Stimulated activated CD8-positive, alpha-beta memory T cell treated with anti-CD3 and anti-CD28 coated beads, Interleukin-12 subunit alpha, Interleukin-12 subunit beta, amount 100 ng/mL, for 1 hour (primary cell): ENCODE measurements at places on chromosomes 5 and 9.

DNA sequence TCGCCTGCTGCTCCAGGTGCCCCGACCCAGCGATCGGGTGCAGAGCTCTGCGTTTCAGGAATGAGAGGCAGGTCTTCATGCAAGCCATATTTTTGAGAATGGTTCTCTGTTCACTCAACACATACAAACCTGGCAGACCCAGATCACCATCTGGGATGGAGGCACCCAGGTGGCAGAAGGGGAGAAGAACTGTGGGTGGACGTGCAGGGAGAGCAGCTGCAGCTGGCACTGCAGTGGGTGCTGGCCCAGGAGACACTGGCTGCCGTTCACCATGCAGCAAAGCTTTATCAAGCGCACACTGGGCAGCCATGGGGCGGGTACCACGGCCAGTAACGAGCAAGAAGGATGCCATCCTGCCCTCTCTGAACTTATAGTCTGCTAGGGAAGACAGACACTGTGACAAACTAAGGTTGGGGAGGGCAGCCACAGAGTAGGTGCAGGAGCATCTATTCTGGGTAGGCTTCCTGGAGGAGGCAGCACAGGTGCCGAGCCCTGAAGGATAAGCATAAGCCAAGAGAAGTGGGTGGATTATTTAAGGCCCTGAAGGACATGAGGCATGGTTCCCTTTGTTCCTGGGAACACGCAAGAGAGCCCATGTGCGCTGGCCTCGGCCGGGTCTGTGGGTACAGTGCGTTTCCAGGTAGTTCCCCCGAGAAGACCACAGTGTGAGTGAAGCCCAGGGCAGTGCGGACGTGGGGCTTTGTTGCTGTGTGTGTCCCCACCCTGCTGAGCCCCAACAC, 46.2 kb upstream of the FCN2 start:
- DNase-seq, result no peak

DNA sequence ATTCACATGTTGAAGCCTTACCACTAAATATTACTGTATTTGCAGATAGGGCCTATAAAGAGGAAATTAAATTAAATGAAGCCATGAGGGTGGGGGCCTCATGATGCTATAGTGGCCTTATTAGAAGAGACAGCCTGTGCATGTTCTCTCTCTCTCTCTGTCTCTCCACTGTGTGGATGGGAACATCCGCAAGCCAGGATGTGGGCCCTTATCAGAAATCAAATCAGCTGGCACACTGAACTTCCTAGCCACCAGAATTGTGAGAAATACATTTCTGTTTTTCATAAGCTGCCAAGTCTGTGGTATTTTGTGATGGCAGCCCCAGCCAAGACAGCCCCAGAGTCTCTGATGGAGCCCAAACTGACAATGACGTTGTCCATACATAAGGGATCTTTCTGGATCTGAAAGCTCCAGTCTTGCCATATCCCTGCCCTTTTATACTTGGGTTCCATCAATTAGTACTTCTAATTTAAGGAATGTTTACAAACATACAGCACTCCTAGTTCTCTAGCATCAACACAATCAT, 300.5 kb upstream of the ATP10B start:
- DNase-seq, result no peak

GRCh38 chr5:137142346-137142745, 356.8 kb downstream of the SPOCK1 start:
- no peak for DNase-seq

DNA sequence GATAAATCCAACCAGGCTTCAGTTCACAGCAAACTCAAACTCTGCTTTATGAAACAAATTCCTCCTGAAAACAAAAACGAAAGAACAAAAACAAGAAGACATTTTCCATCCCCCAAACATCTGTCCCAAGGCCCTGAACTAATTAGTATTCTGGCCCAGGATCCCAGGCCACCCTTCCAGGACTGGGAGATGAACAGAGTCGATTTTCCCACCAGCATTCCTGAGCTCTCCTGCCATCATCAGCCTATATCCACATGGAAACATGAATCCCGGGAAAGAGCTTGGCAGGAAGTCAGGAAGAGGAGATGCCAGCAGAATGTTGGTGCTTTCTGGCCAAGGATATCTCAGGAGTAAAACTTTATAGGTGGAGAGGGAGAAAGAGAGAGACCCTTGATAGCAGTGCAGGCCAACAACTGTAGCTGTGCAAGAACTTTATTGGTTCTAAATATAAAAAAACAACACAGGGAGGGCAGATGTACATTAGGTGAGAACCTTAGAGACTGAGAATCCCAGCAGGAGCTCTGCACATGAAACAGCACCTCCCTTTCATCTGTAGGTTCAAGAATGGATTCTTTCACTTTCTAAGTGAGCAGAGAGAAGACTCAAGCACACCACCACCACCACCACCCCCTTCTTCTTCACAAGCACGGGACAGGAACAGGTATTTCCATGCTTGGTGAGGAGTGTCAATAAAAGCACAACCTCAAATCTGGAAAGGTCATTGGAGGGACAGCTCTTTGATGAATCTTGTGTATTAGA, 190.7 kb upstream of the TAS2R1 start:
- no peak for DNase-seq
